ENCODE measurements at places on chromosomes 6 and 20.

DNA sequence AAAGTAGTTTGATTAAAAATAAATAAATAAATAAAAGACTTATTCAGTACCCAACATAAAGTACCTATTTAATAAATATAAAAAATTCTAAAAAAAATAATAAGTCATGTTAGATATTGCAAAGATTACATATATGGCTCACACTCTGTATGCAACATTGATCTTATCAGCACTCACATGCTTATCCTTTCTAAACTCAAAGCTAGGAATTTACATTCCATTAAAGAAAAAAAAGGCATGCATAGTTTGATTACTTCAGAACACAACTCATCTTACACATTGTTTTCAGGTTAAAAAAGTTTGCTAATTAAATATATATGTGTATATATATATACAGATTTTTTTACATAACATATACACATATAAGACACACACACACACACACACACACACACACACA is 96.4 kb downstream of the FILIP1 start:
- no peak for DNase-seq

DNA sequence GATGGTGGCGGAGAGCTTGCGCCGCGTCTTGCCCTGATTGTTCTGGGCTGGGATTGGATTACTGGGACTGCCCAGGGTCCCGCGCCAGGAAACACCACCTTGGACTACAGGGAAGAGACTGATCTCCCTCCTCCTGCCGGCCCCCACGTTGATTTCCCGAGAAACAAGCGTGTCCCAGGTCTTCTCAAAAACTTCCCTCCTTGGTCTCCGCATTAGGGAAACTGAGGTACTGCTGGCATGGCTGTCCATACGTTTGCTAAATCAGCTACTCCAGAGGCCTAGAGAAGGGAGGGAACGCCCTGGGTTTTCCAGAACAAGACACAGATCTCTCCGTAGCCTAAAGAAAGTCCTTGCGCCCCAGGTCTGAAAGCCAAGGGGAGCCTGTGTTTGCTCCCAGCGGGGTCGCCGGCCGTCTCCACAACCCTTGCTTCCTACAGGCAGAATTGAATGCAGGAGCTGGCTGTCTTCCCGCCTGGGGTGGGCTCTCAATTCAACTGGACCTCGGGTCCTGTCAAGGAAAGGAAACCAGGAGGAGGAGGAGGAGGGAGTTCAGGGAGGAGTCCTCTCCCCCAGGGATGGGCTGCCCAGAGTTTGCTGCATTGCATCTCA is 29.2 kb downstream of the TFAP2A start:
- no peak for DNase-seq

DNA sequence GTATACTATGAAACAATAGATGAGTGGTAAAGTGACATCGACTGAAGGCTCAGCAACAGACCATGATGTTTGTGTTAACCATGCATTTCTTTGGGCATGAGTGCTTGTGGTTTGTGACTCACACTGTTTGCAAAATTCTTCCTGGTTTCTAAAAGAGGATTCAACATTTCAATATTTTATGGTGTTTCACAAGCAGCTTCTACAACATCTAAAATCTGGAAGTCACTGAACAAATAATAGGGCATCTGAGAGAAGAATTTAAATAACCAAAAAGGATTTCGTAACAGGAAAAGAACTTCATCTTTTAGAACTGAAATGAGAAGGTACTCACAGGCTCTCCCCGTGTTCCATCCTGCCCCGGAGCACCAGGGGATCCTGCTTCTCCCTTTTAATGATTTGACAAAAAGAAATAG is 146.2 kb downstream of the COL21A1 start:
- DNase-seq: no peak

- no peak for DNase-seq
Observed at GRCh38 chr6:118318648-118319047, 229.4 kb upstream of the PLN start.

GRCh38 chr20:50417023-50417329 is 93.2 kb upstream of the PTPN1 start:
- no peak for DNase-seq

GRCh38 chr6:28771401-28772267 is 152.2 kb downstream of the TRIM27 start:
- no peak for DNase-seq

- no peak for DNase-seq
Observed at GRCh38 chr6:41939176-41939847, 2.3 kb downstream of the CCND3 start.

GRCh38 chr6:53192682-53193188 is 44.1 kb upstream of the GCM1 start:
- no peak for DNase-seq

DNA sequence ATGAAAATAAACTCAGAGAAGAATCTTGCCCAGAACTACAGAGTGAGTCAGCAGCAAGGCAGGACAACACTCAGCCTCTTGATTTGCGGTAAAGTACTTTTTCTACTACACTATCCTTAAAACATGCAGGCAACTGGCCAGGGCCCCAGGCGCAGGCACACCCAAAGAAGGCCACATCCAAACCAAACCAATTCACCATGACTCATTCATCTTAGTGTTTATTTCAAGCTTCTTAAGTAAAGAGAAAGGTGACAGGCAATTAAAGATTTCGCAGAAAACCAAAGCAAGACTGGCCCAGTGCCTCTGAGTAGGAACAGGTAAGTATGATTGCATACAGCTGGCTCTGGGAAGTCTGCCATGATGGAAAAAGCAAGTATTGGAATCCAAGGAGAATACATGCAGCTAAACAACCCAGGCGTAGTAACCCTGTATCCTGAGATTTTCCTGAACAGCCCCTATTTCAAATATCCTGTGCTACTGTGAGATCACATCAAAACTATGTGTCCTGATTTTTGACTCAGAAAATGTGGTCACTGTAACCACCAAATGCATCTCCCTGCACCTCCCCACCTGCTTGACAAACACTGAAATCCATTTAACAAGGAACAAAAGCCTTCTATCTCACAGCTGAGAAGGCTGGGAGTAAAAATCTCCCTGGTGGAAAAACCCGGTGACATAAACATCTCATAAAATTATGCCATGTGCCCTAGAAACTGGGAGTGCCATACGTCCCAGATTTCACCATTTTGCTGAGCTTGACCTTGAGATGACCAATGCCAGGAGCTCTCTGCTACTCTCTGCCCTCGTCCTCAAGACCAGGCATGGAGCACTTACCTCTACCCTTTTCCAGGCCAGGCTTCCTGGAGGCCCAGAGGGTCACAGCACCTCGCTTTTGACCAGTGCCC is 12.4 kb downstream of the WFDC3 start:
- no peak for DNase-seq

- no peak for DNase-seq
Observed at GRCh38 chr6:32954986-32955802, 2.3 kb upstream of the HLA-DMA start.

DNA sequence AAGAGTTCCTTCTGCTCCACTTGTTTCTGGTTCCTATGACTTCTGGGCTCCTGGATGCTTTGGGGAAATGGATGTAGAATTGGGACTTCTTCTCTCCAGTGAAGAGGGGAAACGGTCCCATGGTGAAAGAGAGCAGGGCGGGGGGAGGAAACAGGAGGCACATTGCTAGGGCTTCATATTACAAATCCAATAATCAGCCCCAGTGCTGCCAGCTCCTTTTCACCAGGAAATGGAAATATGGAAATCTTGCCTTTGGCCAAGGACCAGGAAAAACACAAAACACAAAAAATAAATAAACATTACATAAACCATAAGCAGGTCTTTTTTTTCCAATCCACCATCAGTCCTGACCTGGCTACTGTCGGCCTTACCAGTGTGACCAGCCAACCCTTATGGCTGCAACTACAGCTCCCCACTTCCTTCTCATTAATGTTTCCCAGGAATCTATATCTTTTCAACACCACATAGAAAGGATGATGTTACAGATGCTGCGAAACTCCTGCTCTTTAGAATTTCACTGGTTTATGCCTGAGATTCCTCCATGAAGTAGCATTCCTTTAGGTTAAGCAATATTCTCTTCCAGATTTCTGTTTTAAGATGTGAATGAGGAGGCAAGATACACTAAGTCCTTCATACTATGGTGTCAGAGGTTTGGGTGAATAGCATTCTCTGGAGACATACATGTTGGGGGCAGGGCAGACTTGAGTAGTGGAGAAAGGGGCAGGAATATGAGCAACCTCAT is 2.0 kb downstream of the PI3 start:
- DNase-seq: no peak

DNA sequence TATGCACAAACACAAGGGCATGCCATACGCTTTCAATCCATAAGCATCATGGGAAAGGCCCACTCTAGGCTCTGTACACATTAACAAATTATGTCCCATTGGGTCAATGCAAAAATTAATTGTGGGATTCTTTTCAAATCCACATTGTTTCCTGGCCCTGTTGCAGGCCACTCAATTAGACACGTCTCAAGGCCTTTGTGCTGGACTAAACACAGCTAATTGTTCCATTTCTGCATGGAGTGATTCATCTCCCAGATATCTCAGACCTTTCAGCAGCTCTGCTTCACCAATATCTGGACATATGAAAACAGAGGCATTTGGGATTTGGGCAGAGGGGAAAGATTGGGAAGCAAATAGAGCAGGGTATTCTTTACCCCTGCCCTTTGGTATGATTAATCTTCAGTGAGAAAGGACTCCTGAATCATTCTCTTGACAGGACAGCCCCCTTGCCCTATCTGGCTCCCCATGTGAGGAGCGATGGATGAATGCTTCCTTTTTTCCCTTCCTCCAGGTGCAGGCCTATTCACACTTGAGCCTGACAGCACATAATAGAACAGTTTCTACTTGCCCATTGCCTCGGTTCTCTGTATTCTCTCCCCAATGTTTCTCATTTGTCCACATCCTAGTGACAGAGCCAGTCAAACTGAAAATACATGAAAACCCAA is 547.6 kb downstream of the HAO1 start:
- no peak for DNase-seq

DNA sequence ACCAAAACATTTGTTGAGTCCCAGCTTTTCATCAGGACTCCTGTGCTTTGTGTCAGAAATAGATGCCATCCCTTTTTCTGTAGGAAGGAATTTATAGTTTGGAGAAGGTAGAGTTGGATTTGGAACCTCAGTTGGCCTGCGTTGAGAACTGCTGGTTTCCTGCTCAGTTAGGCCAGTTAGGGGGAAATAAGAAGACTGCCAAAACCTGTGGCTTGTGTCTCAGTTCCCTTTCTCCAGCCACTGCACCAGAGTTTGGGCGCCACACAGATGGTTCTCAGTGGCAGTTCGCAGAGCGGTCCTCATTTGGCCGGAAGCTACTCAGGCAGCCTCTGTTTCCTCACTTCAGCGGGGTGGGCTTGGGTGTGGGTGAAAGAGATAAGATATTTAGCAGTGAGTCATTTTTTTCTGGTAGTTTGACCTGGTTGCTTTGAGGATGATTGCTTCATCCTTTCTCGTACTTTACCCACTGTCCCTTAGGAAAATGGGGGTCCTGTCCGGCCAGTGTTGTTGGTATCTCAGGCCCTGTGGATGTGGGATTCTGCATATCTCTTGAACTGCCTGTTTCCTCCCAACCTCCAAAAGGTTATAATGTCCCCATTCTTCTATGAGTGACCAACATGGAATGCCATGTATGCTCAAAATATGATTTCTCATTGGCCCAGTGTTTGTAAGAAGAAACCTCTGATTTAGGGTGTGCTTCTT is 53.7 kb downstream of the JARID2 start:
- DNase-seq: no peak

GRCh38 chr20:34179637-34180360 is 61.4 kb upstream of the ASIP start:
- no peak for DNase-seq

GRCh38 chr6:30180145-30180544 is 16.8 kb downstream of the TRIM15 start:
- DNase-seq: no peak

- DNase-seq: no peak
Observed at GRCh38 chr6:25369433-25370177, 90.4 kb downstream of the CARMIL1 start.

DNA sequence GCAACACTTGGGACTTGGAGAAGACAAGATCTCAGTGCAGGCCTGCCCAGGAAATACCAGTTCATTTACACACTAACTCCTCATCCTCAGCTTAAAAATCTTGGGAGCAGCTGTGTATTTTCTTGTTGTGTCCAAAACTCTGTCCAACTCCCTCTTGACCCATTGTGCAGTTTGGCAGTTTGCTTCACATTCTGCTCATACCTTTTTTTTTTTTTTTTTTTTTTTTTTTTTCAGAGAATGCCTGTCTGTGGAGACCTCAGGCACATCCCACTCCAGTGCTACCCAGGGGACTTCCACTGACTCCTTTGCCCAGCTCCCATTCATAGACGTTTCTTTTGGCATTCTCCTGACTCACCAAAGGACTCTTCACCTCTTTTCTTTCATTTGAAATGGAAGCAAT is 265.8 kb upstream of the TCF21 start:
- DNase-seq: no peak

- DNase-seq: no peak
Observed at GRCh38 chr6:14857501-14857900, 388.4 kb upstream of the JARID2 start.

DNA sequence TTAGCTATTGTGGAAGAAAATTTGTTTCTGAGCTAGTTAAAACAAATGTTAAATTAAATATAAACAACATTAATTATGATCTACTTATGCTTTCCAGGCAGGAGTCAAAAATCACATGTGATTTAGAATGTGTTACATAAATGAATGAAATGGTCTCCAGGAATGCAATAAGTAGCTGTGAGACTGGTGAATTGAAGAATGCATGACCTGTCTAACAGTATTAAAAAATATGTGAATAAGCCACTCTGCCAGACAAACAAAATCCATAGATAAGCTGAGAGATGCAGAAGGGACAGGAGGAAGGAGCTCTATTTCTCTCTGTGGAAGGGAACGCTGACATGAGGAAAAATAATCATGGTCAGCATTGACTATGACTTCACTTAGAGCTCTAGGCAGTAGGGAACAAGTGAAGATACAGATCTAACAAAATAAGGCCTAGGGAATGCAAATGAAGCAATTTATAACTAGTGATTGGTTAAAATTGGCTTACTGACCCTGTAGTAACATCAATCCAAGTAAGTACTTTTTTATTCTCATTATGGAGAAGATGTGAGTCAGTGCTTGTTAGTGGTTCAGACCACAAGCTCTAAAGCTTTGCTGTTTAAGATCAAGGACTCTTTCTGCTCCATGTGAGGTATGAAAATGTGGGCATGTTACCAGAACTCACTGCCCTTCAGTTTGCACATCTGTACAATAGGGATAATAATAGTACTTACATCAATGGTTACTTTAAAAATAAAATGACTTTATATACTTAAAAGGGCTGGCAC is 432.6 kb downstream of the MMUT start:
- DNase-seq: no peak

DNA sequence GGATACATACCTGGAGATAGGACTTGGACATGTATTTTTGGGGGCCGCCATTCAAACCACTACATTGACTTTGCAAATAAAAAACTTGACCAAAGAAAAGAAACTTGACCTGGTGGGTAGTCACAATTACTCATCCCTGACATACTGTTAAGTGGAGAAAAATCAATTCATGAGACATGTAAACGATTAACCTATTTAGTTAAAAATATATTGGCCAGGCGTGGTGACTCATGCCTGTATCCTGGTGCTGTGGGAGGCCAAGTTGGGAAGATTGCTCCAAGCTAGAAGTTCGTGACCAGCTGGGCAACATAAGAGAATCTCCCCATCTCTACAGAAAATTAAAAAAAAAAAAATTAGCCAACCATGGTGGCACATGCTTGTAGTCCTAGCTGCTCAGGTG is 2.5 kb upstream of the SRSF12 start:
- DNase-seq: no peak

GRCh38 chr6:112841553-112842329 is 494.6 kb downstream of the RFPL4B start:
- DNase-seq: no peak

- DNase-seq: no peak
Observed at GRCh38 chr6:20433321-20433720, 31.6 kb downstream of the E2F3 start.

All from type B pancreatic cell (in vitro differentiated cells).